OCI-LY7 (cell line): ENCODE measurements at places on chromosomes 16 and 17.
A peak's percentile ranks its signal among the peaks of the same experiment; 100 is the strongest.

DNA sequence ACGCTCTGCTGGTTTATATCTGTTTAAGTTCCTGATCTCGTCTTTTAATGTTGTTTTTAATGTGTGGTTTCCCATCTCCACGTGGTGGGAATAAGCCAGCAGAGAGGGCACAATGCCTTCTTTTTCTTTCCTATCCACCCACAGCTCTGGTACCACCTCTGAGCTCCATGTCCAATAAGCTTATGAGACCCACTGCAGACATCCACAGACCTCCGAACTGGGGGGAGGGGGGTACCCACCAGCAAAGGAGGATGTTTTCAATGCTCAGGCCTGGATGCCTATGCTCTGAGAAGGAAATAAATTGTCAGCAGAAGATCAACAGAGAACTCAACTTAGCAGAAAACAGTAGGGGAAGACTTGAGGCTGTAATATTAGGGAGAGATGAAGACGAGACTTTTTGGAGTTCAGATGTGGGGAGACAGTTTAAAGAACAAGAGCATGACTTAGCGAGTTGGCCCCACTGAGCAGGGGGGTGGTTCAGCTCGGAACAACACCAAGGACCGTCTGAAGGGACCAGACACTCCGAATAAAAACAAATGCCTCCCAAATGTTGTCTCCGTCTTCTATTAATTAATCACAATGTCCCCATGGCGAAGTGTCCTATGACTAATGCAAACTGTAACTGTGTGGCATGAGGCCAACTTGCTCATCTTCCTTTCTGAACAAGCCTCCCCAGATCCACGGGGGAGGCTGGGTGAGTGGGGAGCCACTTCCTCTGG is 62.7 kb downstream of the GAS7 start:
- DNase-seq = no peak

GRCh38 chr16:1474082-1474795 is 589 bp downstream of the CLCN7 start:
- DNase-seq = no peak

DNA sequence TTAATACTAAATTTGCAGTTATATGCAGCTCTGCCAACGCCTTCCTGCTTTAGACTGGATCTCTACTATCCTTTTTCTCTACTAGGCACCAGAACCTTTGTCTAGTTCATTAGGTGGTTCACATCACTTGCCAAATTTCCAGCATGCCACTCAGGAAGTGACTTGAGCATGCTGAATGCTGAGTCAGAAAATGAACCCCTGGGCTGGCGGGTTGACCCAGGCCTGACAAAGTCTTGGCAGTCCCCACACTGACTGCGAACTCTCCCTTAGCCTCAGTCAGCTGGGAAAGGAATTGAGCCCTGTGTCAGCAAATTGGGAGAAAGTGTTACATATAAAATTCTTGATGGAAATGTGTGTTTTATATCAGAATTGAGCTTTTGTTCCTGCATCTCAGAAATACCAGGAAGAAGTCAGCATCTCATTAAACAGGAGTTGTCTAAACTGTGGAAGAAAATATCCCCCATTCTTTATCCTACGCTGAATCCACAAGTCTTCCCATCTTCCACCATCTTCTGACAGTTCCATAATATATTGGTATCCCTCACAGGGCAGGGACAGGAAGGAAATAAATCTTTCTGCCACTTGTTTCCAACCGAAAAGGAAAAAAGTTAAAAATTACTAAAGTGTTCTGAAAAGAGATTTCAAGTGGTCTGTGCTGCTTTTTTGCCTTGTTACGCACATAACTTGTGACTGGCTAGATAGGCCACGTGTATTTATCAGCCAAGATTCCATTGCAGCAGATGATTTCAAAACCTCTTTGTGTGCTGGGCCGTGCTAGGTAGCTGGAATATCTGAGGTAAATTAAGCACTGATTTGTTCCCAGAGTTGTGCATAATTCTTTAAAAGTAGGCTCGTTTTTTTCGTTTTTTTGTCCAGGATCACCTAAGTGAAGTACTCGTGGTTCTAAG is 16.7 kb upstream of the SLC12A3 start:
- no peak for DNase-seq

DNA sequence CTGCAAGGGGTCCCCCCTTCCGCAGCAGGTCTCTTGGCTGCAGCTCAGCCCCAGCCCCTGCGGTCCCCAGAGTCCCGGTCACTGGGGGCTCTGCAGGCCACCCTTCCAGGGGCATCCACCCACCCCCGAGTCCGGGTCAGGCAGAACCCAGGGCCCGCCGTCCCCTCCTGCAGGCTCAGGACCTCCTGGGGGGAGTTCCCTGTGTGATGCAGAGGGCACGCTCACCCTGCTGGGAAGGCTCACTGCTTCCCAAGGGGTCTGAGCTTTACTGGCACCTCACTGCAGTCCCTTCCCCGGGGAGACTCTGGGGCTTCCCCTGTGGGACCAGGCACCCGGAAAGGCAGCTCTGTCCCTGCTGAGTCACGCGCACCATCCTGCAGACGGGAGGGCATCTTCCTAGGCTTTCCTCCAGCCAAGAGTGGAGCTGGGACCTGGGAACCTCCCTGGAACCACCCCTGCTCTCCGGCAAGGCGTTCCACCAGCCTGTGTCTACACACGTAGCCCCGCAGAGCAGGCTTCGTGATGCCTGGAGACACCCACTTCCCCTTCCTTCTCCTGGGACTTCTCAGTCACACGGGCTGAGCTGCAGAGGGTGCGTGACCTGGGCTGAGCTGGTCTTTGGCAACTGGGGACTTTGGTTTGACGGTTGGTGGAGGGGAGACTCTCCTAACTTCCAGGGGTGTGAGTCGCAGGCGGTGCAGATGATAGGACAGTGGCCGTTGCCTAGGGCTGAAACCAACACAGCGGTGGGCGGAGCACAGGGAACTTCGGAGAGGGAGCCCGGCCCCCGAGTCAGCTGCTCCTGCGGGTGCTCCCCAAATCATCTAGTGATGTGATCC is 23.4 kb downstream of the SLC25A10 start:
- no peak for DNase-seq

DNA sequence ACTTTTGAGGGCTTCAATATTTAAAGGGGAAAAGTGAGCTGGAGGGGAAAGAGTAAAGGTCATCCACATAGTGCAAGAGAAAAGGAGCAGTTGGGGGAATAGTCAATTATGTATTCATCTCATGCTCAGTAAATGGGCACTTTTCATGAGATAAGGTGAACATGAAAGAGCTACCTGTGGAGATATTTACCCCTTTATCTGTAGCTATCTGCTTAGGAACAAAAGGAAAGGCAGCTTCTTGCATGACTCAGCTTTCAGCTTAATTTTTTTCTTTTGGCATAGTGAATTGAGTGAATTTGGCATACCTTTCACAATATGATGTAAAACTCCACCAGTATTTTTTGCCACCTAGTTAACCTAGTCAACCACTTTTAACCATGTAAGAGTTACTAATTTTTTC is 26.4 kb downstream of the CPD start:
- no peak for DNase-seq

- DNase-seq = no peak
Observed at GRCh38 chr17:41377546-41377945, 4.6 kb downstream of the KRT34 start.

DNA sequence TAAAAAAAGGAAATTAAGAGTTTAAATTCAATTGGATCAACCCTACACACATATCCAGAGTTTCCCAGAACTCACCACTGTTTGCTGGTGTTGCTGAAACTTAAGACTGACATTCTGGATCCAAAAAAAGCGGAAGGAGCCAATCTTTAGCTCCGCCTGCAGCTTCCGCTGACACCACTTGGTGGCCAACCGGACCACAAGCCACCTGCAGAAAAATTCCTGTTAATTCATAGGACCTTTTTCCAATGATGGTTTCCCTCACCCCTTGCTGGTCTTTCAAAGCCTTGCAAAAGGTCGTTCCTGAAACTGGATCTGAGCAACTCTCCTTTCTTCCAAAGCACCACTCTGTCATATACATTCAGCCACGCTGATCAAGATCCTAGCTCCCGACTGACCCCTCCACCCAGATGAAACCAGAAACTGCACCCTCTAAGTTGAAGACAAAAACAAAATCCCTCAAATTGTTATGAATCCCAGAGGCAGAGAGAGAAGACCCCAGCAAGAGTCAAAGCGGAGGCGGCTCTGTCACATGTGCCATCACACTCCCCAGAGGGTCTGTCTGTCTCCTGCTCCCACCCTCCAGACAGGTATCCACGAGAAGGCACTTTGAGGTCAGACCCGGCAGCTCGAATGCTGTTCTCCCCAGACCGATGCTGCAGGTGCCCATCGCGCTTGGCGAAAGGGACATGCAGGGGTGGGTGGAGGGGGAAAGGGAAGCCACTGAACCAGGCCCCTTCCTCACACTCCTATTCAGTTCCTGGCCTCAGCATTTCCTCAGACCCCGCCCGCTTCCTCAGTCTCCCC is 773 bp downstream of the BLTP2 start:
- peak; percentile 74 for DNase-seq

DNA sequence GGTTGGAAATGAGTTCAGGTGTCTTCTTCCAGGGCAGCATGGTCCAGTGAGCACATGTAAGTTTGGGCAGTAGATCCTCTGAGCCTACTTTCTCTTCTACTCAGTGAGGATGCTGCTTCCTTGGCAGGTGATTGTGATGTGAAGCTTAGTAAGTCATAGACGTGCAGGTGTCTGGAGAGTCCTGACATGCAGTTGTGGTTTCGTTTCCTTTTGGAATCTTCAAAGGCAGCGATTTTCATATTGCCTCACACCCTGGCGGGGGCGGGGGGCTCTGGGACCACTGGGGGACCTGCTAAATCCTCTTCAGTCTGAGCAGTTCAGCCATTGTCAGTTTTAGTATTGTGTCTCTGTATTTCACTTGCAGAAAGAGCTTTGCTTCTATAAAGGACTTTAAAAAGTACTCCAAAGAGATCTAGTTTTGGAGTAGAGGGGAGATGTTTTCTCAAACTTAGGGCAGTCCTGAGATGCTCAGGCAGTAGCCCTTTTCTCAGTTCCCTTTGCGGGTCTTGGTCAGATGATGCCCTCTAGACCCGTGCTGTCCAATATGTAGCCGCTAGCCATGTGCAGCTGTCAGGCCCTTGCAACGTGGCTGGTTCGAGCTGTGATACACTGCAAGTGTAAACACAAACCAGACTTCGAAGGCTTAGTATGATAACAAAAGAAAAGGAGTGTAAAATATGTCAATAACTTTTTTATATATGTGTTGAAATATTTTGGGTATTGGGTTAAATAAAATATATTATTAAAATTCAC is 4.0 kb upstream of the CDK5R1 start:
- DNase-seq = peak; percentile 63

DNA sequence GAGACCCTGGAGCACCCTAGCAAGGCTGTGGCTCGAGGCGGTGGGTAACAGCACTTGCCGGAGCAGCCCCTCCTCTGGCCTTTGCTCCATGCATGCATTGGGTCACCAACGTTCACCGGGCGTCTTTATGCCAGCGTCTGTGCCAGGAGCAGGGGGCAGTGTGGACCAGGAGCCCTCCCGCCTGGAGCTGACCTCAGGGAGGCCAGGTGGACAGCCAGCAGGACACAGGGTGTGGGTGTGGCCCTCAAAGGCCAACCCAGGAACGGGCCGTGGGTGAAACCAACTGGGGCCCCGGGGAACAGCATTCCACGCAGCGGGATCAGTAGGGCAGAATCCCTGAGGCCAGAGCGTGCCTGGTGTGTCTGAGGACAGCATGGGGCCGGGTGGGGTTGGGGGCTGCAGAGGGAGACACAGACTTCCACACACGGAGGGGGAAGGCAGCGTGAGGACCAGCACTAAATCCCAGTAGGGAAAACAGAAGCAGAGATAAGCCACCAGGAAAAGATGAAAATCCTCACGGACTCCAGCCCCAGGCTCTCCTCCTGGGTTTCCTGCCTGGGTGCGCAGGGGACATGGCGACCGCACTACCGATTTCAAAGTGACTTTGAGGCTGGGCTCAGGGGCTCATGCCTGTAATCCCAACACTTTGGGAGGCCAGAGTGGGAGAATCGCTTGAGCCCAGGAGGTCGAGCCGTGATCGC is 2.9 kb upstream of the CD7 start:
- DNase-seq = no peak

- no peak for DNase-seq
Observed at GRCh38 chr16:64251742-64252141, 870.1 kb downstream of the CDH11 start.

DNA sequence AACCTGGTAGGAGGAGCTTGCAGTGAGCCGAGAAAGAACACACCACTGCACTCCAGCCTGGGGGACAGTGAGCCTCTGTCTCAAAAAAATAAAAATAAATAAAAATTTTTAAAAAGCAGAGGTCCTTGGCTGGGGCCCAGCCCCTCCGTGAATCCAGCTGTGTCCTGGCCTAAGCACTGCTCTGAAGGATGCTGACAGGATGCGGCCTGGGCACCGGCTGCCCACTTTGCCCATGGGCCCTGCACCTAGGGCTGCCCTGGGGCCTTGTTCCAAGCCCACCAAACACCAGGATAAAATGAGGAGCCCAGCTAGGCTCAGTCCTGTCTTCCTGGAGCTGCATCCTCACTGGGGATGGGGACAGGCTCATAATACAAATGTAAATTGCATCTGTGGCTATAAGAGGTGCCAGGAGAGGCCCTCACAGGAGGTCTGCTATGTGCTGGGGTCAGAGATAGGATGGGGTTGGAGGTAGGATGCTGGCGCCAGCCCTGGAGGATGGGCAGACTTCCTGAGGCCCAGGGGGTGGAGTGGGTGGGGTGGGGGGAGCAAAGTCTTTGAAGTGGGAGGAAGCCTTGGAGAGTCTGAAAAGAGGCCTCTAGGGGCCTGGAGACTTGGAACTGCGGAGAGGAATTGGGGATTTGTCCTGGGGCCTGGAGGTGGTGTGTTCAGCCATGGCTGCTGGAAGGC is 6.2 kb downstream of the C16orf89 start:
- no peak for DNase-seq

DNA sequence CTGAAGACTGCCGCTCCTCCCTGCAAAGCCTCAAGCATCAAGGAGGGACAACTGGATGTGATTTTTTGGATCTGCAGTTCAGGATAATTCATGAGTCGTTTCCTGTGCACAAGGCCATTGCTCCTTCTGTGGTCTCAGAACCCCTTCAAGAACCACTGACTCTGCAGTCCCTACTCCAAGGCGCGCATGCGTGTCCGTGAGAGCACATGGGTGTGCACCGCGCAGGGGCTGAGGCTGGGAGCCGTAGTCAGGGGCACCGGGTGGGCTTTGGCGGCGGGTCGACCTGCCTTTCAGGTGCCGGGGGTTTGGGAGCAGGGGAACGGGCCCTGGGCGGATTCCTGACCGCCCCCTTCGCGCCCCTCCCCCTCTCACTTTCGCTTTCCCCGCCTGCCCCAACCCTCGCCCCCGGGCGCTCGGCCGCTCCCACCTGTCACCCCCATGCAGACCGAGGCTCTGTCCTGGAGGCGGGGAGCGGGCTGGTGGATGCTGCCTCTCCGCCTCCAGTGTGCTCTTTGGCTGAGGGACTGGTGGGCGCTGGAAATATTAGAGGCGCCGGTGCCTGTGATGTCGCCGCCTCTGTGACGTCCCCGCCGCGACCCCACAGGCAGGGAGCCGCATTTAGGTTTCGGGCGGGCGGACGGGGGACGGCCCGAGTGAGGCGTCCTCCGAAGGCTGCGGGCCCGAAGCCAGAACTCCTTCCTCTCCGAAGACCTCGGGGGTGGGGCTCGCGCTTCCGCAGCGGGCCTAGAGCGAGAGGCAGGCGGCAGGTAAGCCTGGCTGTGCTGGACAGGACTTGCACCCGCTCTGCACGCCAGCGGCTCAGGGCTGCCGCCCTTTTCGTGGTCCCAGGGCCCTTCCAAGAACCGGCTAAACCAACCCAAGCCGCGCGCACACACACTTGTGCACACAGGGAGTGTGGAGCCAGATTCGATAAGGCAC is at the start of gene SPATA32:
Gene SPATA32, minus strand, starts transcription at position 518 of the 939 bp plus-strand sequence. Its CDS starts 78 bp downstream, at position 440.
- DNase-seq = peak; percentile 54

GRCh38 chr17:71252436-71252835 is 868.4 kb upstream of the SOX9 start:
- no peak for DNase-seq

- no peak for DNase-seq
Observed at GRCh38 chr17:42485680-42486079, 27.0 kb downstream of the ATP6V0A1 start.
